ENCODE measurements at places on chromosomes 5 and 9.

- DNase-seq: no peak
These were observed 3.5 kb upstream of the KCNN2 start for GRCh38 chr5:114358329-114358728.

GRCh38 chr5:16744164-16744880 is 127.5 kb upstream of the RETREG1 start:
- no peak for DNase-seq

DNA sequence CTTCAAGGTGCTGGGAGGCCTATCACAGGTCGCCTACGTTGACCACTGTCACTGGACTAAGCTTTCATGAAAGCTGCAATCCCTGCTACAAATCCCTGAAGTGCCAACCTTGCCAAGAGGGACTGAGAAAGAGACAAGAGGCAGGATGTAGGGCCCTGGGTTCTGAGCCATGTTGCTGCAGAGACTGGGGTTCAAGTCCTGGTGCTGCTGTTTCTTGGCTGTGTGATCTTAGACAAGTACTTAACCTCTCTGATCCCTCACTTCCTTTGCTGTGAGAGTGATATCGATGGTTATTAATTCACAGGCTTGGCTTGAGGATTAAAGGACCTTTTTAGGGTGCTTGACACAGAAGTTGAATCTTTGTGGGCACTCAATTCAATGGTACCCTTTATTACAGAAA is 15.5 kb downstream of the CSF1R start:
- DNase-seq: no peak

- peak; percentile 76 for DNase-seq
These were observed 44.2 kb upstream of the COL15A1 start for GRCh38 chr9:98899408-98900056.

DNA sequence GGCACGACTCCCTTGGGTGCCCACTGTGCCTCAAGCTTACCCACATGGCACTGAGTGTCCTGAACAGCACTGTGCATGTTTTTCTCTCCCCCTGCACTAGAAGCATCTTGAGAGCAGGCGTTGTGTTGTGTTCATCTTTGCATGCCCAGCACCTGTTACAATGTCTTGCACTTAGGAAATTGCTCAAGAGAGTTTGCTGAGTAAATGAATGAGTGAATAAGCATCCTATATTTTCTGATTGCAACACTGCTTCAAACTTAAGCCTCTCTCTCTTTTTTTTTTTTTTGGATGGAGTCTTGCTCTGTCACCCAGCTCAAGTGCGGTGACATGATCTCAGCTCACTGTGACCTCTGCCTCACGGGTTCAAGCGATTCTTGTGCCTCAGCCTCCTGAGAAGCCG is 94.5 kb downstream of the LMNB1 start:
- DNase-seq: no peak
